ENCODE measurements at places on chromosomes 16 and 17. TPM values are rescaled to one million over a fixed set of nuclear protein-coding genes. Genes with fewer than 3 reads are reported as not detected.

FAM171A2 gene
- 0.46 TPM for polyA plus RNA-seq

DNA sequence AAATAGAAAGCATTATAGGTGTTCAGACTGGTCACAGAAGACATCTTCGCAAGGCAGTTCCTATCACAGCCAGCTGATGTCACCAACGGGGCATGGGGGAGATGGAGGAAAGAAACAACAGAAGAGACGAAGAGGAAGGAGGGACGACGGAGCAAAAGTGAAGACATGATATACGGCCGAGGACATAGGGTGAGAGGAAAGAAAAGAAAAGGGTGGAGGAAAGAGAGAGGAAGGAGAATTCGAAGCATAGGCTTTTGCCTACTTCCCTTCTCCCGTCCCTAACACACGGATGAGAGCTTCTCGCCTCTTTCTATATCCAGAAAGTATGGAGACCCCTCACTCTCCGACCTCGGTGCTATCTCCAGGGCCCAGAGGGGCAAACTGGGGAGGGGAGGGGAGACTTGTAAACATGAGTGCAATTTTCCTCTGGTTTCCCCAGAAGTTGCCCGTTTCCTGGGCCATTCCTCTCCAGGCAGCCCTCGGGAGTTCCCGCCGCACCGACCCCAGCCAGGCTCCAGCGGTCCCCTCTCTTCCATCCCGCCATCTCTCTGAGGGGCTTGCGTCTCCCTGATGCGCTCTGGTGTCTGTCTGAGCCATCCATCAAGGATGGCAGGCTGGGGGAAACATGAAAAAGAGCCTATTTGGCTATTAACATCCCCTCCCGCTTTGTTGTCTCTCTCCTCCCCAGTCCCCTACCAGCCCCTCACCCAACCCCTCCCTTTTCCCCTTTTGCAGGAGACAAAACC, 26.0 kb downstream of the COPZ2 start:
- DNase-seq, result peak; percentile 68

DNA sequence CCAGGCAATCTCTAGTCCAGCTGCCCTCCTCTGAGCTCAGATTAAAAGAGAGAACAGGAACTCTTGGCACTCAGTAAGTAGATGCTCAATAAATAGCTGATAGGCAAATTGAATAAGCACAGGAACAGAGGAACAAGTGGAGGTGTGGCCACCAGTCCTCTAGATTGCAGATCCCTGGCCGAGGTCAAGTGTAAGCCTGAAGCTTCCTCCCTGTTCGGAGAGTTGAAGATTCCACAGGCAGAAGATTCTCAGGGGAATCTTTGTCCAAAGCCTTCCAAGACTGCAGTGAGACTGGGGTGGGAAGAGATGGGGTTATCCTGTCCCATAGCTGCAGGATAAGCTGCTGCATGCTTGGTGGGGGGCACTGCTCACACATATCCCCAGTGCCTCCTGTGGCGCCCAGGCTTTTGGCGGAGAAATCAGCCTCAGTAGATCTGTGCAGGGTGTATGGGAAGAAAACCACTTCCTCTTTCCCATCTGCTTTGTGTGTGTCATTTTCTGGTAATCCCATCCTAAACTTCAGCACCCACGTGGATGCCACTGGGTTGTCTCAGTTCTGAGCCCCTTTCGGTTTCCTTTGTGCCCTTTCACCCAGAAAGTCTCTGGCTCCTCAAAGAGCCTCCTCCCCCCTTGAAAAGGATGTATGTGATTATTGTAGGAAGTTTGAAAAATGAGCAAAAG, 12.1 kb downstream of the CD300A start:
- DNase-seq, result peak; percentile 52

HSF4 gene
- 1.8 TPM for polyA plus RNA-seq

GRCh38 chr16:87965417-87965816, 14.2 kb downstream of the BANP start:
- no peak for DNase-seq

- no peak for DNase-seq
These were observed 28.7 kb downstream of the RPH3AL start for GRCh38 chr17:323721-324571.
